ENCODE measurements at places on chromosomes 6 and 20. TPM values are rescaled to one million over a fixed set of nuclear protein-coding genes. Genes with fewer than 3 reads are reported as not detected.

The AARS2 gene
- polyA plus RNA-seq, result 3.1 TPM

The MOG gene
- not detected for polyA plus RNA-seq

The HLA-DMB gene
- 18.8 TPM for polyA plus RNA-seq

The DSN1 gene
- 4.2 TPM for polyA plus RNA-seq

The EYS gene
- polyA plus RNA-seq, result 0.22 TPM

The TFAP2A gene
- 0.56 TPM for polyA plus RNA-seq

The SH3BGRL2 gene
- polyA plus RNA-seq, result 5.4 TPM

The LY6G5B gene
- polyA plus RNA-seq, result 4.8 TPM

The LIN28B gene
- not detected for polyA plus RNA-seq

The VWA7 gene
- 2.1 TPM for polyA plus RNA-seq

The KIAA1755 gene
- polyA plus RNA-seq, result 6.4 TPM

The FOXQ1 gene
- polyA plus RNA-seq, result 0.92 TPM

The XKR7 gene
- polyA plus RNA-seq, result 0.15 TPM

The RARS2 gene
- 23.3 TPM for polyA plus RNA-seq

The MCCD1 gene
- polyA plus RNA-seq, result not detected

The GJA10 gene
- not detected for polyA plus RNA-seq

The OGFR gene
- polyA plus RNA-seq, result 32.9 TPM

The BHLHE23 gene
- not detected for polyA plus RNA-seq

The ANGPT4 gene
- 1.5 TPM for polyA plus RNA-seq

The TFAP2B gene
- not detected for polyA plus RNA-seq

Measured in adipose tissue (tissue), 3 donors.